Astrocyte (in vitro differentiated cells and primary cell): ENCODE measurements at places on chromosomes 2 and 18. TPM values are rescaled to one million over a fixed set of nuclear protein-coding genes. Genes with fewer than 3 reads are reported as not detected.

Gene PPIG
- 40.2 and 42.0 TPM in 2 replicates for total RNA-seq

Gene CGREF1
- total RNA-seq: 1.8 and 3.0 TPM in 2 replicates

Gene CABYR
- 7.0 and 7.8 TPM in 2 replicates for total RNA-seq

Gene KANSL3
- 23.9 and 26.7 TPM in 2 replicates for total RNA-seq

Gene B4GALT6
- total RNA-seq: 17.0 and 17.7 TPM in 2 replicates

Gene CKAP2L
- 0.96 and 2.1 TPM in 2 replicates for total RNA-seq

Gene AFG3L2
- total RNA-seq: 43.9 and 46.7 TPM in 2 replicates

Gene TUBA3E
- total RNA-seq: not detected in 2 replicates

Gene STARD6
- not detected in 2 replicates for total RNA-seq

Gene SOWAHC
- total RNA-seq: 14.1 and 16.5 TPM in 2 replicates

Gene STPG4
- 0.55 and 0.64 TPM in 2 replicates for total RNA-seq

GRCh38 chr2:239146011-239146641 is 254.7 kb downstream of the HDAC4 start:
- H3K27ac ChIP-seq: no peak overlapping the region
- no peaks in the 10 kb centered on the region for H3K4me1 ChIP-seq
- no peak overlapping the region for H3K4me3 ChIP-seq
- DNase-seq: no peak

- H3K4me3 ChIP-seq: no peak overlapping the region
- no peaks in the 10 kb centered on the region for H3K4me1 ChIP-seq
- no peak for DNase-seq
Observed at GRCh38 chr2:5176764-5177163, 515.4 kb upstream of the SOX11 start.

DNA sequence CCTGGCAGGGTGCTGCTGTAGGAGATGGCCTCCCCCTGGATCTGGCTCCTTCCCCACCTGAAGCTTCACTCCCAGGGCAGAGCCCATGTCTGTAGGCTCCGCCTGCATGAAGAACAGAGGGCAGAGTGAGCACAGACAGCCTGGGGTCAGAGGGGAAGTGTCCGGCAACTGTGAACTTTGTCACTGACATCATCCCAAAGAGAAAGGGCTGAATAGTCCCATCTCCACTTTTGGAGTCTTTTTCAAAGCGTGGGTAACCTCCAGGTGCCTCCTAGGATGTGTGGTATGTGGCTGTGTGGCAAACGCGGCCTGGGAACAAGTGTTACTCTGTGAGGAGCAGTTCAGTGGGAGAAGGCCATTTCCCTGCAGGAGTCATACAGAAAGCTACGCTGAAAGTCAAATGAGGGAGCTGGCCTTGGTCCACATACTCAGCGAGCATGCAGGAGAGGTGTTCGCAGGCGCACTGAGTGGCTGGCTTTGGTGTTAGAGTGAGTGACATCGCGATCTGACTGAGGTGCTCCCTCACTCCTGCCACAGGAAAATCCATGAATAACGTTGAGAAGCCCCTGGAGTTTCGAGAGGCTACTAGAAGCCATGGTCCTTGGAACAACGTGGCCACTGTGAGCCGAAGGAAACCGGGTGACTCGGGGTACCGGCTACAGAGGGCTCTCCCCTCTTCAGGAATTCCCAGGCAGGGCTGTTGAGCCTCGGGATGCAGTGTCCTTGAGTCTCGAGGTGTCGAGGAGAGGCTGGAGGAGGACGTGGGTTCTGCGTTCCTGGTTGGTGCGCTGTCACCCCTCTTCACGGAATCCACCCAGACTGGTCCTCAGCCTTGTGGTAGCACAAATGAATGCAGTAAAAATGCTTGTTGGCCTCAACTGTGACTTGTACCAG is 54.7 kb downstream of the CABLES1 start:
- no peaks in the 10 kb centered on the region for H3K36me3 ChIP-seq
- peaks cover 11% of the 10 kb centered on the region for H3K4me1 ChIP-seq
- no peaks in the 10 kb centered on the region for H3K27me3 ChIP-seq
- DNase-seq: no peak
- H3K27ac ChIP-seq: no peak overlapping the region
- no peak overlapping the region for H3K4me3 ChIP-seq

DNA sequence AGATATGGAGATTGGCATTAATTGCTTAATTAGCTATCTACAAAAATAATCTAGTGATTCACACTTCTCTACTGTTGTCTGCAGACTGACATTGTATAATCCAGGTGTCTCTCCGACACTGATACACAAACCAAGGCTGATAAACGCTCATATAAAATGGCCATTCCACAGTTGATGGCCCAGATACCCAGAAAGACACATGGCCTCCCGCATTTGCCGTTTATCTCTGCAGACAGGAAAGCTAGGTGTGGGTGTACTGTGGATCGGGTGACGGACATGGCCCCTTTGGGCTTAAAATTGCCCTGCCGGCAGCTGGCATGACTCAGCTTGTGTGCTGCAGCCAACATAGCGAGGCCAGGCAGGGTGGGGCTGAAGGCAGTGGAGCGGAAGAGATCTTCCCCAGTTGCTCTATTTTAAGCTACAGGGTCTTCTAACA is 18.5 kb downstream of the PMAIP1 start:
- H3K27me3 ChIP-seq: no peaks in the 10 kb centered on the region
- H3K4me3 ChIP-seq: no peak overlapping the region
- DNase-seq: peak; percentile 87
- H3K27ac ChIP-seq: no peak overlapping the region
- peaks cover 7% of the 10 kb centered on the region for H3K4me1 ChIP-seq
- H3K36me3 ChIP-seq: no peaks in the 10 kb centered on the region

DNA sequence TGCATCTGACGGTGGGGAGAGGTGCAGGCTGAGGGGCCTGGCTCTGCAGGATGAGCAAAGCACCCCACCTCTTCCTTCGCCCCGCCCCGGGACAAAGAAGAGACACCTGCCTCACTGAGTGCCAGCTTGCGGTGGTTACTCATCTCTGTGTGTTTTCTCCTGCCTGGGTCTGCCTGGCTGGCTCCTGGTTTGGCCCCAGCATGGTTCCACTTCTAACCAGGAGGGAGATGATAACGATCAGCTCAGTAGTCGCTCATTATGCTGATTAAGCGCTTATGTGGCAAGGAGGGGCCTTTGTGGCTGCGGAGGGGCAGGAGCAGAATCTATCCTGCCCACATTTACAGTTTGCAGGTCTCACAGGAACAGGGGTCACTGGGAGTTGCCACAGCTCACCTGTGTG is 68.7 kb upstream of the EDAR start:
- no peak for DNase-seq
- no peak overlapping the region for H3K4me3 ChIP-seq
- peaks cover 22% of the 10 kb centered on the region for H3K27me3 ChIP-seq
- no peaks in the 10 kb centered on the region for H3K36me3 ChIP-seq
- H3K4me1 ChIP-seq: no peaks in the 10 kb centered on the region

DNA sequence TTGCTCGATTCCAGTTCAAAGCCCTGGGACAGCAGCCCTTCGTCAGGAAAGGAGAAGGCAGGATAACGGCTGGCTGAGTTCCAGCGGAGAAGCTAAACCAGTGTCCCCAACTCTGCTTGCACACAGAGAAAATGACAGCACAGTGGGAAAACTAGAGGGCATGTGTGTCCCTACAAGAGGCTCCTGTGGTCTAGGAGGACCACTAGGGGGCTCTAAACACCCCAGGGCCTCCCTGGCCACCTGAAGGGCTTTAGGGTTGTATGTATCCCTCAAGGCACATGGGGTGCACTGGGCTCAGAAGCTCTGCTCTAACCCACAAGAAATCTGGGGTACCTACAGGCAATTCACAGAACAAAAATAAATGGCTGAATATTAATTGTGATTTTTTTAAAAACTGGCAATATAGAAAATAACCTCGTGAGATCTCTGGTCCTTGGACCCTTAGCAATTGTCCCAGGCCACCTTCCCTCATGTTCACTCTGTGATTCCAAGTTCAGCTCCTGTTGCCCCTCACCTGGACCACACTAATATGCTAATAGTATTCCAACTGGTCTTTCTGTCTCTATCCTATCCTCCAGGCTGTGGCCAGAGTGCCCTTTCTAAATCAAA is 17.5 kb downstream of the STAT1 start:
- no peak overlapping the region for H3K4me3 ChIP-seq
- no peaks in the 10 kb centered on the region for H3K27me3 ChIP-seq
- no peak overlapping the region for H3K27ac ChIP-seq
- H3K4me1 ChIP-seq: no peaks in the 10 kb centered on the region

DNA sequence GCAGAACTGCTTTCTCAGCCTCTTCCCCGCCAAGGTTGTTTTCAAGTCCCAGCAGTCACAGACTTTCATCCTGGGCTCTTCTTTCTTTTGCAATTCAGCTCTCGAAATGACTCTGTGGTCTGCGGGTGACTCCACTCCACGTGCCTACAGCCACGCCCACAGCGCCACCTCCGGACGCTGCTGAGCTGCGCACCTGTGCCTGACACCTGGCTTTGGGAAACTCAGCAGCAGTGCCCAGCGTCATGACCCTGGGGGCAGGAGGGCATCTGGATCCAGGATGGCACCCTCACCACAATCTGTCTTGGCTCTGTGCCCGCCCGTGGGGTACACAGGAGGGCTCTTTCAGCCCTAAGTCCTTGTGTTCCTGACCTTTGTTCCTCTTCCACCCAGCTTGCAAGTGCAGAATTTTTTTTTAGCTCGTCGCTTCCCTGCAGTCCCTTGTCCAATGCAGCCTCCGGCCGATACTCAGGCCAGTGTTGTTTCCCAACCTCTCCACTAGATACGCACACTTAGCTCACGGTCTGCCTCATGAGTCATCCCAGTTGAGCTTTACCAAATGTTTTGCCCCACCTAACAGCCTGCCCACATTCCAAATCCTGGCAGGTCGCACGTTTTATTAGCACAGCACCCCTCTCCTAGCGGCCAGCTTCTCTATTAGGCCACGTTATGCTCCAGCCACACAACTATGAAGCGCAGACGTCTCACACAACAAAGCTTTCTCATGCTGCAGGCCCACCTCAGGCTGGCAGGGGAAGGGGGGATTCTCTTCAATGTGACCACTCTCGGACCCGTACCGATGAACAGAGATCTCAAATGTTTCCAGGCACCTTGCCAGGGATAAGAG is 6.5 kb upstream of the CAPN10 start:
- peak; percentile 77 for DNase-seq
- peak overlapping the region; percentile 22 for H3K27ac ChIP-seq
- H3K4me1 ChIP-seq: peaks cover 25% of the 10 kb centered on the region
- no peaks in the 10 kb centered on the region for H3K36me3 ChIP-seq
- no peaks in the 10 kb centered on the region for H3K27me3 ChIP-seq

GRCh38 chr2:60071490-60071831 is 482.0 kb downstream of the BCL11A start:
- H3K4me1 ChIP-seq: no peaks in the 10 kb centered on the region
- H3K27me3 ChIP-seq: no peaks in the 10 kb centered on the region
- DNase-seq: no peak
- H3K4me3 ChIP-seq: no peak overlapping the region
- H3K36me3 ChIP-seq: no peaks in the 10 kb centered on the region

- H3K36me3 ChIP-seq: no peaks in the 10 kb centered on the region
- H3K4me3 ChIP-seq: no peak overlapping the region
- H3K27ac ChIP-seq: no peak overlapping the region
- DNase-seq: no peak
- H3K4me1 ChIP-seq: no peaks in the 10 kb centered on the region
Observed at GRCh38 chr2:56040189-56040588, 116.6 kb upstream of the EFEMP1 start.

- H3K4me3 ChIP-seq: no peak overlapping the region
- no peaks in the 10 kb centered on the region for H3K4me1 ChIP-seq
- no peak for DNase-seq
Observed at GRCh38 chr18:75163736-75164135, 45.2 kb downstream of the PTGR3 start.

DNA sequence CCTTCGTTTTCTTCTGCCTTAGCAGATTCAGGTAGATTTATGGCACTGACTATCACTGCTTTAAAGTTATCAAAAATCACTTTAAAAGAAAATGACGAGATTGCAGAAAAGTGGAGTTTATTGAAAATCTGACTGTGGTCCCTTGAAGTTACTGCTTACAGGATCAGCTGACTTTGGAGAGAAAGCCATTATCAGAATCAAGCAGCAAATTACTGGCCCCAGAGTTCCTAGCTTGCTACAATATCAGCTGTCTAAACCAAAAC is 18.5 kb downstream of the MBP start:
- peaks cover 13% of the 10 kb centered on the region for H3K4me1 ChIP-seq
- no peak overlapping the region for H3K4me3 ChIP-seq
- H3K36me3 ChIP-seq: no peaks in the 10 kb centered on the region
- DNase-seq: no peak
- H3K27me3 ChIP-seq: no peaks in the 10 kb centered on the region

- H3K4me3 ChIP-seq: no peak overlapping the region
- no peaks in the 10 kb centered on the region for H3K36me3 ChIP-seq
- peak; percentile 22 for DNase-seq
- no peaks in the 10 kb centered on the region for H3K27me3 ChIP-seq
Observed at GRCh38 chr2:198116756-198117155, 312.4 kb downstream of the PLCL1 start.

- H3K4me3 ChIP-seq: no peak overlapping the region
- H3K4me1 ChIP-seq: no peaks in the 10 kb centered on the region
- DNase-seq: no peak
- no peak overlapping the region for H3K27ac ChIP-seq
- H3K27me3 ChIP-seq: no peaks in the 10 kb centered on the region
- no peaks in the 10 kb centered on the region for H3K36me3 ChIP-seq
Observed at GRCh38 chr18:57135699-57136098, 11.2 kb upstream of the BOD1L2 start.

GRCh38 chr2:230762317-230762896 is 49.8 kb downstream of the CAB39 start:
- no peak overlapping the region for H3K27ac ChIP-seq
- no peaks in the 10 kb centered on the region for H3K27me3 ChIP-seq
- H3K36me3 ChIP-seq: peaks cover 8% of the 10 kb centered on the region
- DNase-seq: no peak

DNA sequence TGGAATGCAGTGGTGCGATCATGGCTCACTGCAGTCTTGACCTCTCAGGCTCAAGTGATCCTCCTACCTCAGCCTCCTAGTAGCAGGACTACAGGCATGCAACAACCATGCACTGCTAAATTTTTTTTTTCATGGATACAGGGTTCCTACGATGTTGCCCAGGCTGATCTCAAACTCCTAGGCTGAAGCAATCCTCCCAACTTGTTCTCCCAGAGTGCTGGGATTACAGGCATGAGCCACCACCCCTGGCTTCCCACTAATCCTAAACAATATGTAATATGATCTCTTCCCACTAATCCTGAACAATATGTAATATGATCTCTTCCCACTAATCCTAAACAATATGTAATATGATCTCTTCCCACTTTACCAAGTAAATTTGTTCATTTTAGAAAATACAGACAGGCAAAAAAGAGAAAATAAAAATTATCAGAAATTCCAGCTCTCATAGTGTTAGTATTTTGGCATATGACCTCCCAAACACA is 33.7 kb upstream of the C18orf32 start:
- no peak overlapping the region for H3K27ac ChIP-seq
- H3K27me3 ChIP-seq: no peaks in the 10 kb centered on the region
- DNase-seq: peak; percentile 22
- H3K4me1 ChIP-seq: peaks cover 3% of the 10 kb centered on the region
- no peak overlapping the region for H3K4me3 ChIP-seq
- H3K36me3 ChIP-seq: no peaks in the 10 kb centered on the region

- peaks cover 30% of the 10 kb centered on the region for H3K27me3 ChIP-seq
- peaks cover 7% of the 10 kb centered on the region for H3K4me1 ChIP-seq
- no peak overlapping the region for H3K27ac ChIP-seq
- no peaks in the 10 kb centered on the region for H3K36me3 ChIP-seq
Observed at GRCh38 chr2:120552800-120553481, 182.7 kb upstream of the GLI2 start.

GRCh38 chr18:27887287-27887686 is 289.6 kb downstream of the CDH2 start:
- peaks cover 7% of the 10 kb centered on the region for H3K4me1 ChIP-seq
- H3K4me3 ChIP-seq: no peak overlapping the region
- no peaks in the 10 kb centered on the region for H3K36me3 ChIP-seq
- H3K27ac ChIP-seq: no peak overlapping the region
- no peak for DNase-seq
